ENCODE measurements at places on chromosomes 11 and 22.

- DNase-seq = no peak
These were observed 30.3 kb upstream of the SLC22A25 start for GRCh38 chr11:63273685-63274084.

DNA sequence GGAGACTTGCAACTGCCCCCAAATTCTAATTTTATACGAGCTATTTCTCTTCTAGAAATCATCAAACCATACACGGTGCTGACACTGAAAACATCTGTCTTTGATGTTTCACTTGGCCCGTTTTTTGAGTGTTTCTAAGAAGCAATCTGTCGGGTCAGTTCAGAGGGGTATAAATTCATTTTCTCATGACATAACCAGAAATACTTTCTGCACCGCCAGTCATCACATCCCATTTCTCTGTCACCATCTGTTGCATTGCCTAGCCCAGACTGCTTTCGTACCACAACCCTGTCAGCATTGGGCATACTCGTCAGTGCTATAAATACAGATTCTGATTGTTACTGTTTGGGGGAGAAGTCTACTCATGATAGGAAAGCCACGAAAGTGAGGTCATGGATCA is 63.1 kb upstream of the CCDC90B start:
- DNase-seq = no peak

- no peak for DNase-seq
These were observed 226.3 kb downstream of the SBF2 start for GRCh38 chr11:10067629-10068300.

- DNase-seq = no peak
These were observed 40.8 kb downstream of the MAP6 start for GRCh38 chr11:75627906-75628668.

DNA sequence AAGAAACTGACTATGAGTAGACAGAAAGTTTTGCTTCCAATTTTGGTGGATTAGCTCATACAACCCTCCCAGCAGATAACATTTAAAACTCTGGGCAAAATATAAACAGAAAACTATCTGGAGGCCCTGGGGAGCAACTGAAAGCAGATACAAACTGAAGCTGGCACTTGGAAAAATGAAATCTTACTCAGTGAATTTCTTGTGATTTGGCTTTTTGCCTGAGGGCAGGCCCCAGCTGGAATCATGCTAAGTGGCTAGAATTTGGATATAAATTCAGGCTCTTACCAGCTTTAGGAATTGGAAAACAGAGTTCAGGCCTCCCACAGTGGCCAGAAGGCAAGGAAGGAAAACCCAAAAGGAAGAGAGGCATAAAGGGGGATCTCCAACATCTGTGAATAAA is 85.8 kb downstream of the EFCAB6 start:
- DNase-seq = no peak

DNA sequence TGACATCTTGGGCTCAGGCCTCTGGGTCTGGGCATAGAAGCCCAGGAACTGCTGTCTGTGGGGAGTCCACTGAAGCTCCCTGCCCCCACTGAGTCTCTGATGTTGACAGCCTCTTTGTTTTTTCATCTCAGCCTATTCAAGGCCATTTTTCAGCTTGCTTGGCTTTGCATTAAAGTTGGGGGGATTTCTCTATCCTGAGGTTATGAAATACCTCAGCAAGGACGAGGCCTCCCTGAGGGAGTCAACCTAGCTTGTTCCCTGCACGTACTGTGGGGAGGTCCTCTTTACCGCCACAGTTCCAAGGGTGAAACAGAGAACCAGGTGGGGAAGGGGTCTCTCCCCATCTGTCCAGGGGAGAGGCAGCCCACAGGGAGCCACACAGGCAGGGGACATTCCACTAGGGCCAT is 8.4 kb downstream of the KCNQ1OT1 start:
- no peak for DNase-seq

- no peak for DNase-seq
These were observed 96.0 kb upstream of the ARHGAP20 start for GRCh38 chr11:110808248-110808647.

- no peak for DNase-seq
These were observed 9.2 kb upstream of the CHST1 start for GRCh38 chr11:45674481-45675190.

DNA sequence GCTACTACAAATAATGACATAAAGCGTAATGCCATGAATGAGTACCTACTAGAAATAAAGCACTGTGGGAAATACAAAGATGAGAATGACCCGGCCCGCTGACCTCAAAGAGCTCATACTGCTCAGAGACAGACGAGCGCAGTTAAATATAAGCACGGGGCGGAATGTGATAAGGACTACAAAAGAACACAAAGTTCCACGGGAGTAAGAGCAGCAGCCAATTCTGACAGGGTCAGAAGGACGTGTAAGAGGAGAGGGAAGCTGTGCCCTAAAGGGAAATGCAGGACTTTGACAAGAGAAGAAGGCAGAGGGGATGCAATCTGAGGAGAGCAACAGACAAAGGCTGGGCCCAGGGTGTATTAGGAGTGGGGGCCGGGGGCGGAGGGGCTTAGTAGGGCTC is 314.6 kb downstream of the LARGE1 start:
- no peak for DNase-seq

DNA sequence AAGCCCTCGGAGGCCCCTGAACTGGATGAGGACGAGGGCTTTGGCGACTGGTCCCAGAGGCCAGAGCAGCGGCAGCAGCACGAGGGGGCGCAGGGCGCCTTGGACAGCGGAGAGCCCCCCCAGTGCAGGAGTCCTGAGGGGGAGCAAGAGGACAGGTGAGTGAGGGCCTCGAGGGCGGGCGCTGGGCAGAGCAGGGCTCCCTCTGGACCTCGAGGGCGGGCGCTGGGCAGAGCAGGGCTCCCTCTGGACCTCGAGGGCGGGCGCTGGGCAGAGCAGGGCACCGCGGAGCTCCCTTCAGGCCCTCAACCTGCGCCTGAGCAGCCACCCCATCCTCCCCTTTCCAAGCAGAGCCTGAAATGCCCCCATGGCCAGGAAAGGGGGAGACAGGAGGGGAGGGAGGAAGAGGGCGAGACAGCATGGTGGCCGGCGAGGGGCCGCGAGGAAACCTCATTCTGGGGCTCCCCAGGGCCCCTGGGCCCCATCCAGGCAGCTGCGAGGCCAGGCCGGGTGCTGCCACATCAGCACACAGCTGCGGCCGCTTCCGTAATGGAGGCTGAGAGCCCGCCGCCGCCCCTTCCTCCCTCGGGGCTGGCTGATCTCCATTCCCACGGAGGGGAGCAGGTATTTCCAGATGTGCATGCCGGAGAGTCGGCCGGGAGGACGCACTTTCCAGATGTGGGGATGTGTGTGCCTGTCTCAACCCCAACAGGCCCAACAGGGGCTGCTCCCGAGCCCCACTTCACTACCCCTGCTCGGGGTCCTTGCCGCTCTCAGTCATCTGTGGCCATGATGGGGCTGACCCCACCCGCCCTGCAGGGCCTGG is 10.0 kb downstream of the PRR33 start:
- DNase-seq = no peak

DNA sequence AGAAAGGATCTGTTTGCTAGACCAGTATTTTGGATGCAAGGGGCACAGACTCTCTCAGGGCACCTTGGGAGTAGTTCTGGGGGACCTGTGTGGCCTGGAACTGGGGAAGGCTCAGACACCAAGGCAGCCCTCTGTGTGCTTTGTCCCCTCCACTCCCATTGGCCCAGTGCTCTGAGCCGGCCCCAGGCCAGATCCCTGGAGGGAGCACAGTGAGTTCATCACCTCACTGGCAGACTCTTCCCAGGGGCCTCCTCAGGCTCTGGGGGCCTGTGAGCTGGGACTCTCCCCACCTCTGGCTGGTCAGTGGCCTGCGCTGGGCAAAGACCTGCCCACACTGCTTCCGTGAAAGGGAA is 51.7 kb downstream of the CHRDL2 start:
- no peak for DNase-seq

GRCh38 chr11:41119484-41119883 is 340.0 kb downstream of the LRRC4C start:
- no peak for DNase-seq

GRCh38 chr11:5880329-5880728 is at the start of gene OR52E4:
Gene OR52E4, plus strand, starts transcription at chr11:5880629. Its CDS starts 3,664 bp downstream, at chr11:5884293.
- DNase-seq = no peak

- no peak for DNase-seq
These were observed 152.9 kb upstream of the NAV2 start for GRCh38 chr11:19559746-19560145.

DNA sequence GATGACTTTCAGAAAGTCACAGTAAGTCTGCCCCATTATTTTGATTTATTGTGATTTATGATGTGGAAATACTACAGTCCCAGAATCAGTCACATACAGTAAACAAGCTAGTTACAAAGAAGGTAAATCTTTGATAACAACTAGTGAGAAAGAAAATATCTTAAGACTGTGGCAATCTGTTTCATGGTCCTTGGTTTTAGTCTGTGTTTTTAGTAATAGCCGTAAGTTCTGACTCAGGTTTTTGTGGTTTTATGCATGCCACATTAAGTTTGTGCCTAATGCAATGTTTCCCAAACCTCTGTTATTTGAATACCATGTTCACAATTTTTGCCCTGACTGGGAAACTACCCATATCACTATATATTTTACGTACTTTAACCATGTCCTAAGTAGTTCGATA is 6.7 kb downstream of the CEP295 start:
- no peak for DNase-seq

GRCh38 chr11:64853709-64854108 is 9.3 kb upstream of the CDC42BPG start:
- no peak for DNase-seq

- DNase-seq = no peak
These were observed 51.0 kb downstream of the CD6 start for GRCh38 chr11:61022311-61023085.

DNA sequence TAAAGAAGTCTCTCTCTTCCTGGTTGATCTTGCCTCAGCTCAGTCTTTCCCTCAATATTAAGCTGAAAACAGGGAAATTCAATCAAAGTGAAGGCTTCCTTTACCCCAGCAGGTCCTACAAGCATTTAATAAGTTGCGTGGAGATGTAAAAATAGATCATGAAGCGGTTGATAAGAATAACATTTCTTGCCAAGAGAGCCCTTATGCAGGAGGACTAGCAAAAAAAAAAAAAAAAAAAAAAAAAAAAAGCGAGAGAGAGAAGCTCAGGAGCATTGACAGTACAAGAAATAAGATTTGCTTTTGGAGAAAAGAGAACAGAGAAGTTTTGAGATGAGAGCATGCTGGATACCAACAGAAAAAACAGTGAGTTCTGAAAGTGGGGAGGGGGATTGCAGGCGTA is 112.2 kb upstream of the CLMP start:
- DNase-seq = no peak

- DNase-seq = no peak
These were observed 7.6 kb upstream of the CCKBR start for GRCh38 chr11:6251990-6252473.

DNA sequence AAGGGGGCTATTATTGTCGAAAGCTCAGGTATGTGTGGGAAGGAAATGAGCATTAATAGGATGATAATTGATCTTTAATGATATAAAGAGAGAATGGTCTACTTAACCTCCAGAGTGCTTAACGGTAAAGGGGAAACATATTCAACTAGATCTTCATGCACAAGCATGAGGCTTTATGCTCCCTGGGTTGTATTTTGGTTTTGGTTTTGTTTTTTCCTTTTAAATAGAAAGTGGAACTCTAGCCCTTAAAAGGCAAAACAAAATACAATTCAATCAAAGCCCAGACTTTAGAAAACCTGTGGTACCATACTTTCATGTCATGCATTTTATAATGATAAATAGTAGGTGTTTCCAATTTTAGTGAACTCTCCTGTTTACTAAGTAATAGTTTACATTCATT is 622.7 kb downstream of the METTL15 start:
- no peak for DNase-seq

DNA sequence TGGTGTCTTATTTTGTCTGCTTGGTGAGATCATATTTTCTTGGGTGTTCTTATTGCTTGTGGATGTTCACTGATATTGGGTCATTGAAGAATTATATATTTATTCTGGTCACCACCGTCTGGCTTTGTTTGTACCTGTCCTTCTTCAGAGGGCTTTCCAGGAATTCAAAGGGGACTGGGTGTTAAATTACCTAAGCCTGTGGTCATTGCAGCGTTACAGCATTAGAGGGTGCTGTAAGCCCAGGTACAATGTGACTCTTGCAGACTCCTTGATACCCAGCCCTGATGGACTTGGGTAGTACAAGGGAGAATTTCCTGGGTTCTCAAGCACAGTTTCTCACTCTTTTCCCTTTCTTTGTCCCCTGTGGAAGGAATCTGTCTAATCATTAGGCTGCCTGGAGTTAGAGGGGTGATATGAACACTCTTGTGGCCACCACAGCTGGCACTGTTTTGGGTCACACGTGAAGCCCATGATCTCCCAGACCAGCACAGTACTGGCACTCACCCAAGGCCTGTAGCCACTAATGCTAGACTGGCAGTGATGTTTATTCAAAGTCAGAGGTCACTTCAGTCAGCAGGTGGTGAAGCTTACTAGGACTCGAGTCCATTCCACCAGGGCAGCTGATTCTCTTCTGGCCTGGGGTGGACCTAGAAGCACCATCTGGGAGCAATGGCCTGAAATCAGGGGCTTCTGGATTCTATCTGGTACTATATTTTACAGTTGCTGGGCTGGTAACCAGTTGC is 56.1 kb upstream of the NARS2 start:
- no peak for DNase-seq

DNA sequence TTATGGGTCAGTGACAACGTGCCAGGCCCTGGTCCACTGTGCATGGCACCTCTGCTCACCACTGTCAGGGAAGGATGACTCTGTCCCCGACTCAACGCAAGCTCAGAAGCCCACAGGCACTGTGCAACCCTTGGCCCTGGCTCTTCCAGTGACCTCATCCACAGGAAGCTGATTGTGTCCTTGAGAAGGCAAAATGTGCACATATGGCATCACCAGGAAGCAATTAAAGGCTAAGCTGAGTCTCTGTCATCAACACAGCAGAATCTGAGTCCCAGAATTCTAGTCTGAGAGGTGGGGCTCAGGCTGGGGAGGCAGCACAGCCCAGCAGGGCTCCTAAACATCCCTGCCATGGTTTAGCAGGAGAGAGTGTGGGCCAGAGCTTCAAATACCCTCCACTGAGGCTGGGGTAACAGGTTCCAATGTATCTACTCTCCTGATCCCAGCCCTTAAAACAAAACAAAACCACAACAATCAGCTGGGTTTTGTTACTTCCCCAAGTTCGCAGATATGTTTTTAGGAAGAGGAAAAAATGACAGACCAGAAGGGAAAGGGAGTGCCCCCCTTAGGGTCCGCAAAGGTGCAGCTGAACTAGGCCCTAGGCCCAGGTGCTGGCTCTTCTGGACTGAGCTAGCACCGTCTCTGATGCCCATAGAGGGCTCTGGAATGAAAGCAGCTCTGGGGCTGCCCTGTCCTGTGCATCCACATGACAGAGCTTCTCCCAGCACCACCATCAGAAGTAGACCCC is 33.5 kb upstream of the GNAZ start:
- DNase-seq = no peak
